ENCODE measurements at places on chromosomes 7 and 10. TPM values are rescaled to one million over a fixed set of nuclear protein-coding genes. Genes with fewer than 3 reads are reported as not detected.

- DNase-seq = no peak
Measured at GRCh38 chr10:67812007-67812406, 26.0 kb downstream of the DNAJC12 start.

GRCh38 chr10:22573820-22574569 lies 140.4 kb downstream of the PIP4K2A start:
- DNase-seq = no peak

GRCh38 chr7:78232806-78233205 lies 434.2 kb downstream of the PHTF2 start:
- DNase-seq = no peak

Gene LDB3
- 981 TPM for polyA plus RNA-seq

- no peak for DNase-seq
Measured at GRCh38 chr7:129176916-129177710, 11.3 kb upstream of the SMO start.

- DNase-seq = no peak
Measured at GRCh38 chr7:101220295-101220694, 2.3 kb downstream of the ZNHIT1 start.

DNA sequence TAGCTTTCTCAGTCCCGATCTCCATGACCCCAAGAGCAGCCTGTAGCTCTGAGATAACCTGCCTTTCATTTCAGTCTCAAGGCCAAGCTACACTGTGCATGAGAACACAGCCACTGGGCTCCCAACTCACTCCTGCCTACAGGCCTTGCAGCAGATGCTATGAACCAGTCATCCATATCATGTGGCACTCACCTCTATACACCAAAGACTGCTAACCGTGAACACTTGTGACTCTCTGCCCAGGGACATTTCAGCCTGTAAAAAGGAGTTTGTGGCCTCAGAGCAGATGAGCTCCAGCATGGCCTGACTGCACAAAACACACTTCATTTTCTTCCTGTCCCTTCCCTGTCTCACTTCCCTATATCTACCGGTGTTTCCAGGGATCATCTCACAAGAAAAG lies 56.9 kb upstream of the NPY start:
- no peak for DNase-seq

Gene SLC16A12
- 1.4 TPM for polyA plus RNA-seq

Gene TRIL
- 28.7 TPM for polyA plus RNA-seq

GRCh38 chr7:128117691-128118090 lies 86.5 kb upstream of the LRRC4 start:
- DNase-seq = no peak

Gene ADCK2
- polyA plus RNA-seq = 12.3 TPM

DNA sequence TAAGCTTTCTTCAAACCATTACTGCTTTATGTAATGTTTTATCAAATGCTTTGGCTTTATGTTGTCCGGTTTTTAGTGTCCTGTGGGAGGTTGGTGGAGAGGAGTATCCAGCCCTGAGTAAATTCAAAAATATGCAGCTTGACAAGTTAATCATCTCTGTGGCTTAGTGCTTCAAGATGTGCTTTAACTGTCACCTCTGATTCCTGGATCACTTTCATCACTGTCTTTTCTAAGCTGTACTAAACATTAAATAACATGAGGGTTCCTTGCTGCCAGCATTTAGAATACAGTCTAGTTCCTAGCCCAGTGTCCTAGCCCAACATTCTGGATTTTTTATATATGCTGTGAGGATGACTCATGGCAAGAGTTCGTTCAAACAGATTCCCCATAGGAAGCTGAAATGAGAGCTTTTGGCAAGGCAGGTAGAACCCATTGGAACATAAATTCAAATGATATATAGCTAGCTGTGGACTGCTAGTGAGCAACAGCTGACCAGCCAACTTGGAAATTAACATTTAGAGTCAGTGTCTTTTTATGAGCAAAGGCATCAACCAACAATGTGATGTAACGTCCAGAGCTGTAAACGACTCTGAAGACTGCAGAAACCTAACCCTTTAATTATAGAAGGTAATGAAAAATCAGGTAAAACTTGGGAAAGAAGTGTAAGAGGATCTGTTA lies 80.6 kb upstream of the OIT3 start:
- DNase-seq = peak; percentile 79

DNA sequence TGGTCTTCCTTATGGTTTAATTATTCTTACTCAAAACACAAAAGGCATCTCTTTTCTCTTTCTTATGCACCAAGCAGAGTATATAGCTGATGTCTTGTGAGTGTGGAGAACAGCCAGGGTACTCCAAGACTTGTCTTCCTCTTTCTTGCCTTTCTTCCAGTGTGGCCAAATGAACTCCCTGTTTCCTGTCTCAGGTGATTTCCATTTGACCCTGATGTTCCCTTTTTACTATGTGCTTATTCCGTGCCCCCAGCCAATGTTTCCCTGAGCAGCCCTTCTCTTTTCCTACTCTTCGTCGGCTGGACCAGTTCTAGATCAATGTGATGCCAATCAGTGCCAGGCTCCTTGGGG lies 12.6 kb downstream of the OR9A4 start:
- DNase-seq = no peak

Gene GIMAP5
- polyA plus RNA-seq = 15.5 TPM

- DNase-seq = no peak
Measured at GRCh38 chr10:10951675-10952074, 66.0 kb upstream of the CELF2 start.

Gene TMEM139
- polyA plus RNA-seq = 1.3 TPM

DNA sequence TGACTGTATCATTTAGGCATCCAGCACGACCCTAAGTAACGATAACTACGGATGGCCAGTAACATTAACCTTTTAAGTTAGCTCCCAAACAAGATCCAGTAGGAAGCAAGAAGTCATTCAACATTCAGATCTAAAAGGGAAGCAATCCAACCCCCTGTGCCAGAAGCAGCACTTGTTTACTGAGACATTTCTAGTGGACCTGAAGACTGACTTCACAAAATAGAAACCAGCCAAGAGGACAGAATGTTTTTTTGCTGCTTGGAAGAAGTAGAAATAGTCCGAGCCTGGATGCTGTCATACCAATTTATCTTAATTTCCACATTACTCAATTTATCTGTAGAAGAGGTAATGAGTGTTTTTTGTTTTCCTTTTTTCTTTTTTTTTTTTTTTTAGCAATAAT lies 88.0 kb upstream of the CTTNBP2 start:
- no peak for DNase-seq

- peak; percentile 32 for DNase-seq
Measured at GRCh38 chr10:132306864-132307751, 642 bp downstream of the STK32C start.

GRCh38 chr7:16711730-16712129 lies 41.8 kb upstream of the TSPAN13 start:
- no peak for DNase-seq

DNA sequence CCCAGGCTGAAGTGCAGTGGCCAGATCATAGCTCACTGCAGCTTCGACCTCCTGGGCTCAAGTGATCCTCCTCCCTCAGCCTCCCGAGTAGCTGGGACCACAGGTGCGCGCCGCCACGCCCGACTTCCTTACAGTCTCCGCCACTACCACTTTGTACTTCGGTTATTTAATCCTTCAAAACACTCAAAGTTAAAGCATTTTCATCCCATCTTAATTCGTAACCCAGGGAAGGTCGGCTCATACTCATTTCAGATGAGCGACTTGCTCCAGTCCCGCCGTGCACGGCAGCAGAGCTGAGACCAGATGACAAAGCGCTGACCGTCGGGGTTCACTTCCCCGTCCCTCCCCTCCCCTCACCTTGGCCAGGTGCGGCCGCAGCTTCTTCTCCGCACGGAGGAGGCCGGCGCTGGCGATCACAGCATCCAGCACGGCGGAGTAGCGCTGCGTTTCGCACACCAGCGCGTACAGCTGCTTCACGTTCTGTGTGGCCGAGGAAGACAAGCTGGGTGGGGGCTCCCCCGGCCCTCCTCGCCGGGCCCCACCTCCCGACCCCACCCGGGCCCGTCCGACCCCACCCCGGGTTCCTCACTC lies 457 bp downstream of the NSUN5 start:
- DNase-seq = no peak

DNA sequence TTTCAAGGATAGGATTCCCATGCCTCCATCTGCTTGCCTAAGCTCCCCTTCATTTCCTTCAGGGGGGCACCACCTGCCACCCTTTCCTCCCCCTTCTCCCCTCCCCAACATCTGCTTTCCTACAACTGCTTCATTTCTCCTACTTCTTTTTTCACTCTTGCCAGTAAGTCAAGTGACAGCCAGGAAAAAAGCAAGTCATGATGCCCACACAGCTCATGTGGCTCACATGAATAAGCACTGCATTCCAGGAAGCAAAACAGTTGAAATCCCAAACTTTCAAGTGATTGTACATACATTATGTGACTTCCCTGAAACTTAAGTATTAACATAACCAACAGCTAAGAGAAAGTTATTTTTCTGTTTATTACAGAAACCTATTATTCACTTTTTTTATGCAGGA lies 78.6 kb downstream of the TNS3 start:
- DNase-seq = no peak

GRCh38 chr10:68697106-68697505 lies 23.9 kb upstream of the CCAR1 start:
- no peak for DNase-seq

DNA sequence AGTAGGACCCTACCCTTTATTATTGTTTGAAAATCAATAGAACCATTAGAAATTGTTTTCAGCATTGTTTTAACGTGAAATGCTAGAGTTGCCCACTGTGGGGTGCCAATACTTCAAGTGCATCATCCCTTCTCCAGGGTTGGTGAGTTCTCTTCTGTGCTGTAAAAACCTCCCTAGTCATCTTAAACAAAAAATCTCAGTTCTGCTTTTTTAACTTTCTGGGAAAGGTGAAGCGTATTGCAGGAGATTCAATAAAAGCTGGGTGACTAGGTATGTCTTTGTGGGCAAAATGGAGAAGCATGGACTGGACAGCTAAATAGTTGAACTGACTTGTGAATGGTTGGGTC lies 699.1 kb downstream of the SUGCT start:
- DNase-seq = peak; percentile 20

DNA sequence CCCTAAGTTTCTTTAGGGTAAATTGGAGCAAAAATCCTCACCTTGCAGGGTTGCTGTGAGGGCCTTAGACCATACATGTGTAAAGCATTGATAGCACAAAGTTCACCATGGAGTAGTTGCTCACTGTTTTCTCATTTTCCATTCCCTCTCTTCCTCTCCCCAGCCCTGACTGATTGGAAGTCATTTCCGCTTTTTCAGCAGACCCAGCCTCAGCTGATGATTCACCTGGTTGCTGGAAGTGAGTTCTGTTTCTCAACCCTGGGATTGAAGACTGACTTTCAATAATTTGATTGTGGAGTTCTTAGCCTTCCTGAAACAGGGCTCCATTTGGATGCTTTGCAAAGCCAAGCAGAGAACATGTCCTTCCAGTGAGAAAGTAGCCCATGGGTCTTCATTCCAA lies 107.0 kb downstream of the PLXNA4 start:
- no peak for DNase-seq

GRCh38 chr7:93219868-93220267 lies 6.4 kb downstream of the HEPACAM2 start:
- DNase-seq = no peak

DNA sequence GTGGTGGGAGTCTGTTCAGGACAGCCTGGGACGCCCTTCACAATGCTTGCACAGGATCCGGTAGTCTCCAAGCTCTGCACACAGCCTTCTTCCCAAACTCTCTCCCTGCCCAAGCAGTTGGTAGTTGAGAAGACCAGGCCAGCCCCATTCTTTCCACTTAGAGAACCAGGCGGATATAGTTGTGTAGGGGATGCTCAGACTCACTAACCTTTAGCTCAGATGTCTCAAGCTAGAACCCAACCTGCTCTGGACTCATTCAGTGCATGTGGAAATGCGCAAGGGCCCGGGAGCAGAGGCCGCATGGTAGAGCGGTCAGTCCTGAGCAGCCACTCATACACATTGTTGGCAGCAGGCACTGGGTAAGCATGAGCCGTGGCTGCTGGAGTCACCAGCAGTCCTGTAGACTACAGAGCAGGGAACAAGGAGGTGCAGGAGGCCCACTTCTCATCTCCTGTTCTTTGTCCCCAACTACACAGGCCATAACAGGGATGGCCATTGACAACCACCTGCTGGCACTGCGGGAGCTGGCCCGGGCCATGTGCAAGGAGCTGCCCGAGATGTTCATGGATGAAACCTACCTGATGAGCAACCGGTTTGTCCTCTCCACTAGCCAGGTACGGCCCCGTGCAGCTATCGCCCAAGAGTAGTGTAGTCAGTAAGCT lies 17.2 kb upstream of the C10orf53 start:
- DNase-seq = no peak

Gene CCL24
- polyA plus RNA-seq = not detected

DNA sequence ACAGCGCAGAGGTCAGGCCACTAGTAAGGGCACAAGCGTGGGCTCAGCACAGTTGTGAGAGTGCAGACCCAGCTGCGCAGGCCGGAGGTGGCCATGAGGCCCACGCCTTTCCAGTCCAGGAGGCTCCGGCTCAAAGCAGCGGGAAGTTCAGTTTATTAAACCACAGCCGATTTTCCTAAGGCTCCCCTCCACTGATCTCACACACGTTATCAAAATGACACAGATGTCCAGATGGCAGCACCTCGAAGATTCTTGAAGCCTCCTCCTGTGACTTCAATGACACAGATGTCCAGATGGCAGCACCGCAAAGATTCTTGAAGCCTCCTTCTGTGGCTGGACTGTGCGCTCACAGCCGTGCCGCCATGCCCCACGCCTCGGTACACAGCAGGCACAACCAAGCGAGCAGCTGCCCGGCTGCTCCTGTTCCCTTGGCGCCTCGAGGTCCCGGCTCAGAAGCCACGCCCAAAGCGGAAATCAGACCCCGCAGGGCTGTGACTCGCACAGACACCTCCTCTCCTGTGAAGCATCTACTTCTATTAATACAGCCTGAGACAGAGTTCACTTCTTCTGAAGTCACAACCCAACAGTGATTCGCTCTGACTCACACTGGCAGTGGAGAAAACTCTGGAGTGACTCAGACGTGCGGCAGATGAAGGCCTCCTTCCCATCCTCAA lies 122.7 kb downstream of the MAD1L1 start:
- no peak for DNase-seq

- no peak for DNase-seq
Measured at GRCh38 chr7:105796365-105796764, 80.0 kb downstream of the ATXN7L1 start.

DNA sequence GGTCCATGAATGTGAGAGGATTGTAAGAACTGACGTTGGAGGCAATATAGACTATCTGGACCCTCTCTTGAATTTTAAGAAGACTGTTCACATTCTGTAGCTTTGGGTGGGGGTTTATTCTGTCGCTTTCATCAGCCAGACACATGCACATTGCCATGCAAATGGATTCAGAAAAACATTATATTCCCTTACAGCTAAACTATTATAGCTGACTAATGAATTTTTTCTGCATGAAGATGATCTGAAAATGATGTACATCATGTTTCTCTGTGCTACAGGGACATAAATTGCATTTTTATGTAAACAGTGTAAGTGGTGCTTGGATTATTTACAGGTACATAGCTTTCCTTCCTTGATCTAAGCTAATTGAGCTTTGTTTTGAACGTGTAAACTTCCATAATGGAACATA lies 1.5 kb downstream of the MET start:
- DNase-seq = peak; percentile 25
